ENCODE measurements at places on chromosomes 7 and 10. TPM values are rescaled to one million over a fixed set of nuclear protein-coding genes. Genes with fewer than 3 reads are reported as not detected.

DNA sequence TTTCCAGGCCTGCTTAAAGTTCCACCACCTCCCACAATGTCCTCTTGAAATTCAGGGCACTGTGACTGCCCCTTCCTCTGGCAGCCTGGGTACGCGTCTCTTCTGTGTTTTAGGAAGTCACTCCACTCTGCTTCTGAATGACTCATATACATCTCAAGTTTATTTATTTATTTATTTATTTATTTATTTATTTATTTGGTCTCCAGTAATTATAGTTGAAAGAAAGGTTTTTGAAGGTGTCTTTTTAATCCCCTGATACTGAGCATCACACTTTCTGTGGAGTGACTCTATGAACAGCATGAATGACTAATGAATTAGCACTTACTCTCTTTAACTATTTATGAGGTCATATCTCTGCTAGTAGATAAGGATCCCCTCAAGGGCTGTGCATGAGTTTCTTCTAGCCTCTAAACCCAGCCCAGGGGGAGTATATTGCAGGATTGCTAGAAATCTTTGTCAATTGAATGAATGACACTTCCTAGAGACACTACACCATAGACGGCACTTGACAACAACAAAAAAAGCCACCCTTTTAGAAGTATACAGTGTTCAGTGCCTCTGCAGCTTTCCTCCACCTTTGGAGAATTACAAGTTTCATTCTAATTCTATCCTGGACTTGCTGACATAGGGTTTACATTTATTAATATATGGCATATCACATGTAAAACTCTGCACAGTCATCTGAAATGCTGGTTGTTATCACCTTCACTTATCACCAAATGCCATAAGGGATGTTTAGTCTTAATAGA lies 2.1 kb downstream of the MACC1 start:
- DNase-seq = no peak

DNA sequence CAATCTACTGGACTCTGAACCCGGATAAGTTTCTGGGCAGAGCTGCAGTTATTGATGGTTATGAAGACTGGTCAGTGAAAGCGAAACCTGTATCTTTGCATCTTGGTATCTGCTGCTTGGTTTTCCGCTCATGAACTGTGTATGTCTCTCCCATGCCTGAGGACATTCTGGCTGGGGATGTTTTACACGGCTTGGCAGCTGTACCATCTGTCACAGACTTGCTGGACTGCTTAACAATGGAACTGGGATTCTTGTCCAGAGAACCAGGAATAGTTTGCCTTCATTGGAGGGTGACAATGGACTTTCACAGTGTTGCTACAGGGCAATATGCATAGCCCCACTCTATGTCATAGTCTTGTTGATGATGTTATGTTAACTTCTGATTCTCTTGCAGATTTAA lies 119.9 kb upstream of the TMEM106B start:
- no peak for DNase-seq

- no peak for DNase-seq
These were observed 156.2 kb downstream of the CRPPA start for GRCh38 chr7:16264823-16265804.

- no peak for DNase-seq
These were observed 891.9 kb upstream of the MBL2 start for GRCh38 chr10:53664282-53665019.

DNA sequence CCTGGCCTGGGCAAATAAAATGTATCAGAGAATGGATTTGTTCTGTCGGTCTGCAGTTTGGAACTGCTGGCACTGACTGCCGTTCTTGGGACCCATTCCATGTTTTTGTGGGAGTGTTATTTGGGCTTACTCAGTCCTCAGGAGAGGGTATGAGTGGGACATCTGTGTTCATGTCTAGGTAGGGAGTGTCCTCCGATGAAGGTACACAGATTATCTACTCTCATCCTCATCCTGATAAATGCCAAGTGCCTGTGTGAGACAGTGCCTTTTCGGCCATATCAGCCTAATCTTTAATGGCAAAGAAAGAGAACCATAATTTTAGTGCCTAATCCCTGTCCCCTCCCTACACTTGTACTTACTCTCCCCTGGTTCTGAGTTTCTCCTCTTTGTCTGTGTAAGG lies 409.4 kb downstream of the REEP3 start:
- no peak for DNase-seq

DNA sequence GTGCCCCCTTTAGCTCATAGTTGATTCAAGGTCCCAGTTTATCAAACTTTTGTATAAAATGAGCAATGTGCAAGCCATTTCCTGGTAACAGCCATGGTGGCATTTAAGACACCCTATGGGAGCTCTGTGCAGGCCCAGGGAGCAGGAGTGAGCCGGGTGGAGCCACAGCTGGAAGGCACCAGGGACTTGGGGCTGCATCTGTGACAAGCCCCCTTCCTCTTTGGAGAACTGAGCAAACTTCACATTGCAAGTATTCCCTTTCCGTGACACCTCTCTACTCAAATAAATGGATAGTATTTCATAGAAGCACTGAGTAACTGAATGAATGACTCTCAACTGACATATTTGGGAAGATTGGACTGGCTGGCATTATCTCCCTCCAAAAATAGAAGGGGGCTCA lies 558.7 kb upstream of the FOXK1 start:
- DNase-seq = no peak

- DNase-seq = no peak
These were observed 127.2 kb downstream of the NRBF2 start for GRCh38 chr10:63260103-63260859.

- no peak for DNase-seq
These were observed 56.6 kb downstream of the TWIST1 start for GRCh38 chr7:19060761-19061259.

DNA sequence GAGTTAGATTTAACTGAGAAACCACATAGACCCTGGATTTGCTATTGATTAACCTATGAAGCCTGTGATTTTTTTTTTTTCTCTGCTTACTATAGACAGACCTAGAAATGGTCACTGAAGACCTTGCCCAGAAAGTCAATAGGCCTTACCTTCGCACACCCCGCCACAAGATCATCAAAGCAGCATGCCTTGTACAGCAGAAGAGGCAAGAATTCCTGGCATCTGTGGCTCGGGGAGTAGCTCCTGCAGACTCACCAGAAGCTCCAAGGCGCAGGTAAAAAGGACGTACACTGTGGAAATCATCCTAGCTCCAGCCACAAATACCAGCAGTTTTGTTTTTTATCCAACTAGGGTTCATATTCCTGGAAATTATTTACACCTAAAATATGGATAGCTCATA lies 56.2 kb upstream of the GATAD1 start:
- DNase-seq = no peak

GRCh38 chr10:58752665-58753064 lies 240.0 kb downstream of the BICC1 start:
- no peak for DNase-seq

GRCh38 chr7:117672453-117672852 lies 192.6 kb downstream of the CFTR start:
- DNase-seq = no peak

- no peak for DNase-seq
These were observed 23.0 kb upstream of the SLC29A3 start for GRCh38 chr10:71296086-71296485.

DNA sequence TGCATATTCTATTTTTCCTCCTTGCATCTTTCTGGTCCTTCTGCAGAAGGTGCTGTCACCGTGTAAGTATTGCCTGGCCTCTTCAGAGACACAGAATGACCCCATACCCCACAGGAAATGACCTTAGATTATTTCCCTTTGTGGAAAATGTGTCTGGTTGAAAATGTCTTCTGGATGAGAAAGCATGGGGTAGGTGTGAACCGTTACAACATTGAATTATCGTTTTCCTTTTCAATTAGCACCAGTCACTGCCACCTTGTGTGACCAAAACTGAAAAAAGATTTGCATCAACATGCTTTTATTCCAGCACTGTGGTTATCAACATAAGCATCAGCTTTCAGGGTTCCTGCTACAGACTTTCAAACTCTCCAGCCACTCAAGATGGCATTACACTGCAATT lies 58.0 kb upstream of the CELF2 start:
- DNase-seq = no peak

AKR1C4 gene
- total RNA-seq = not detected
